ENCODE measurements at places on chromosomes 13 and 19.
A peak's percentile ranks its signal among the peaks of the same experiment; 100 is the strongest.

- peak; percentile 26 for DNase-seq
Observed at GRCh38 chr13:70960841-70961443, 852.7 kb upstream of the KLHL1 start.

DNA sequence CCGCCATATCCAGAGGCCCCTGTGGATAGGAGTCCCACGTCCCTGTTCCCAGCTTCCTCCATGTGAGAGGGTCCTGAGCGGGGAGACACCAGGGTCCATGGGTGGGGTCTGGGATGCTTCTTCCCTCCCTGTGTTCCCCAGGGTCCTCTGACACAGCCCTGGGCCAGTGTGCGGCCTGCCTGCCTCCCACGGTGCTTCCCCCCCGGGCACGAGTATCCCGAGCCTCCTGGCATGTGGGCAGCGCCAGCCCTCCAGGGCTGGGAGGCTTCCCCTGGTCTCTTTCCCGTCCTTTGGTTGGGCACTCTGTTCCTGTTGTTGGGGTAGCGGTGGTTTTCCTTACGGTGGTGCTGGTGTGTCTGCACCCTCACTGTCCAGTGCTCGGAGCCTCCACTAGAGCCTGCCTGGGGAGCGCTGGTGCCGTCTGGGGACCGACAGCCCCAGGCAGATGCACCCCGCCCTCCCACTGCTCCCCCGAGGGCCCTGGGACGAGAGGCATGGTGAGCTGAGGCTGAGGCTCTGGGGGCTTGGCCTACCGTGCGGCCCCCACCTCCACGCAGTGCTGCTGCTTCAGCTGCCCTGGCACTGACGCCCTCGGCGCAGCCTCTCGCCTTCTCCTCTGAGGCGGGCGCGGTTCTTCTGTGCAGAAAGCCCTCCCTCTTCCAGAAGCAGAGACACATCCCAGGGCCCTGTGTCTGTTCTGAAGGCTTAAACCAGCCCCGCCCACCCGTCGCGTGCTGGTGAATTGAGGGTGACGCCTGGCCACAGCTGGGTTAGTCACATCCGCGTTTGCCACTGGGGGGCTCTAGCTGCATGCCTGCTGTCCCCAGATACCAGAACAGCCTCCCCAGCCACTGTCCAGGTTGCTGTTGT is 27.9 kb downstream of the PLEKHJ1 start:
- no peak for DNase-seq

DNA sequence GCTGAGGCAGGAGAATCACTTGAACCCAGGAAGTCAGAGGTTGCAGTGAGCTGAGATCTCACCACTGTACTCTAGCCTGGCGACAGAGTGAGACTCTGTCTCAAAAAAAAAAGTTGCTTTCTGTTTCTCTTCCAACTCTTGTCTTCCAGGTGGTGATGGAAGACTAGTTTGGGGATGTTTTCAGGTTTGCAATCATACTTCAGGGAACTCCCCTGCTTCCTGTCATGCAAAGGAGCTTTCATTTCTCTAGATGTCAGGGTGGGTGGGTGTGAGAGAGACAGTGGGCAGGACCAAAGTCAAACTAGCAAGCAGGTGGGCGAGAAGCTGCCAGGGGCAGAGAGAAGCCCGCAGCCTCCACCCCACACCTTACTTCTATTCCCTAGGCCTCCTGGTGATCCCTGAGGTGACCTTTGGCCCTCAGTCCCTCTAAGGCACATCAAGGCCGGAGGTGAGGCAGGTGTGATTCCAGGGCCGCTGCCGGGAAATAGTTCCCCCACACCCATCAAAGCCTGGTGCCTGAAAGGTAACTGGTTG is 25.7 kb downstream of the CCNE1 start:
- DNase-seq, result no peak

GRCh38 chr19:38830039-38830733 is 1.4 kb downstream of the ECH1 start:
- DNase-seq, result no peak

- no peak for DNase-seq
Observed at GRCh38 chr13:95153647-95154412, 147.4 kb downstream of the ABCC4 start.

DNA sequence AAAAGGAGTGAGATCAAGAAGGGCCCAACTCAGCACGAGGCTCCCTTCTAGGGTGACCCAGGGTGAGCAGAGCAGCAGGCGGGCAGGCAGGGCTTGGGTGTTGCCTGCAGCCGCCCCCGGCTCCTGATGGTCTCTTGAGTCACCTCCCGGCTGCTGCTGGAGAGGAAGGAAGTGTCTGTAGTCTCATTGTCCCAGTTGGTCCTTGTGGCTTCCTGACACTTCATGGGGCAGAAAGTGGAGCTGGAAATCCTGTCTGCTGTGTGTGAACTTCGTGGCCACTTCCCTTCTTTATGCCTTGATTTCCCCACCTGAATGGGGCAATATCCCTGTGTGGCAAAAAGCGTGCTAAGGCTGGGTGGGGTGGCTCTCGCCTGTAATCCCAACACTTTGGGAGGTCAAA is 2.5 kb downstream of the MAP1S start:
- DNase-seq, result no peak

DNA sequence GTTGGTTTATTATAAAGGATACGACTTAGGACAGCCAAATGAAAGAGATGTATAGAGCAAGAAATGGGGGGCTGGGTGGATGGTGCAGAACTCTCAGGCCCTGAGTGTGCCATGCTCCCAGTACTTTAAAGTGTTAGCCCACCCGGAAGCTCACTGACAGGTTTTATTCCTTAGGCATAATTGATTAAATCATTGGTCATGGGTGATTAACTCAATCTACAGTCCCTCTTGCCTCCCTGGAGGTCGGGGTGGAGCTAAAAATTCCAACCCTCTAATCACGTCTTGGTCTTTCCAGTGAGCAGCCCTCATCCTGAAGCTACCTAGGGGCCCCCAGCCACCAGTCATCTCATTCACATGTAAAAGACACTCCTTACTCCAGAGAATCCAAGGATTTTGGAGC is 9.9 kb upstream of the LEUTX start:
- no peak for DNase-seq

DNA sequence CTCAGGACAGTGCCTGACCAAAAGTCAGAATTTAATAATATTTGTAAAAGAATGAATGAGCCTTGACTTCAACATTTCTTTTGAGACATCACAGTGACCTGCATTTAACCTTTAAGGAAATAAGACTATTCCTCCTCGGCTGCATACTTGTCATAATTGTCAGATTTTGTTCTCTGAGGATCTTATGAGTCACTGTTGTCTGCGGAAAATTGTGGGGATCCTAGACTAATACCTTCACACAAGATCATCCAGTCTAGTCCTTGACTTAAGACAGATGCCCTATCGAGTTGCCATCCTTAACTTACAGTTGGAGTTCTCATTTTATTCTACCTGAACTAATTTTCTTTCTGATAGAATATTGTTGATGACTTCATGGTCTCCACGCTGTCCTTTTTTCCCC is 198.4 kb downstream of the DLEU7 start:
- no peak for DNase-seq

- no peak for DNase-seq
Observed at GRCh38 chr13:67841071-67841470, 610.9 kb upstream of the PCDH9 start.

DNA sequence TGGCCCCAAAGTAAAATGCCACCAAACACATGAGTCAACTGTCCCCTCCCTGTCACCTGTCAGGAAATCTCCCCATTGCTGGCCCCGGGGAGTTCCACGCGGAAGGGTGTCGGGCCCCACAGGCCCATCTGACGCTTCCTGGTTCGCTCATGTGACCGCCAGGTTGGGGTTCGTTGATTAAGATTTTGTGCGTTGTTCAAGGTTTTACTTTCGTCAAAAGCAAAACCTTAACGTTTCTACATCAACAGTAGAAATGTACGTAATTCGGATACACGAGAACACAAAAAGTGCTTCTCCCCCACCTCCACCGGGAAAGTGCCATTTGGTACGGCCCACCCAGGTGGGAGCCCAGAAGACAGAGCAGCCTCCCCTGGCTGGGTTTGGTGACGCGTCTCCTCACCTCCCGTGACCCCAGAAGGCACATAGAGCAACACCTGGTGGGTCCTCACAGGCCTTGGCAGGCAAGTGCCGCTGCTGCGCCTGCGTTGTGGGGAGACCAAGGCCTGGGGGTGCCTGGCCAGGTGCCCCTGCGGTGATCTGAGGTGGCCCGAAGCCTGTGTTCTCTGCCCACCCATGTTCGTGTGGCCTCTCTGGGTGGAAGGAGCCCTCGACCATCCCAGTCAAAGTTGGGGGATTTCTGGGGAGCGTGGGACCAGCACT is 161.6 kb downstream of the KDM4B start:
- no peak for DNase-seq

- DNase-seq, result no peak
Observed at GRCh38 chr19:23481043-23481442, 85.8 kb upstream of the ZNF91 start.

DNA sequence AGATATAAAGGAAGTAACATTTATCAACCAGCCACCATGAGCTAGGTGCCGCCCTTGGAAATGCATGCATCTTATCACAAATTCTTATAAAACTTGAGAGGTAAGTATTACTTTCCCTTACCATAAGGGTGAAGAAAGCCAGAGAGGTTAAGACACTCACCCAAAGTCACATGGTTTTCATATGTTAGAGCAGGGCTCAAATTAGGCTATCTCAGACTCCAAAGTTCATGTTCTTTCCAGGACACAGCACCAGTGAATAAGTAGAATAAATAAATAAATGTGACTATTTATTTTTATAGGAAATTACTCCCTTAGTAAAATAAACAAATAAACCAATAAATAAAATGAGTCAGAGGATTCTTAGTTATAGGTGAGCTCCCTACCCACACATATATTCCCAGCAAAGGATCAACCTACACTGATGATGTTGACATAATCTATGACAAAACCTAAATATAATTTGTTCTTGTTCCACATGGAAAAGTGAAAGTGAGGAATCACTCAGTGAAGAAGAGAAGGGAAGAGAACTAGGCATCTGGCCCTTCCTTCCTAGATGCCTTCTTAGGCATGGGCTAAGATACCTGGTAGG is 27.2 kb downstream of the SPRY2 start:
- no peak for DNase-seq

DNA sequence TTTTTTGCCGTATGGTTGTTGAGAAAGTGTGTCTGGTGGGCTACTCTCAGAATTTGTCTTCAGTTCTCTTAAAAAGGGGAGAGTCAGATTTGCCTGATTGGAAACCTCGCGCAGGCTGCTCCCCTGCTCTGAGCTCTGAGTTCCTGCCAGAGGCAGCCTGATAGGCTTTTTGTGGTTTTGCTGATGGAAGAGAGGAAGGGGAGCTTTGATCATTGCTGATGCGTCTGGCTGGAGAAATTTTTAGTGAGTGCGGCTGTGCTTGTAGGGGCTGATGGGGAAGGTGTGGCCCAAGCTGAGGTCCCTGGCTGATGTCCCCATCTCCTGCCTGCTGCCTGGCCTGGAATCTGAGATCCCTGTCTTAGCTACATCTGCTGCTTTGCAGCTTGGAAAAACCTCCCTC is 2.8 kb downstream of the CHST8 start:
- no peak for DNase-seq

- DNase-seq, result no peak
Observed at GRCh38 chr19:10637894-10638293, 12.5 kb downstream of the SLC44A2 start.

DNA sequence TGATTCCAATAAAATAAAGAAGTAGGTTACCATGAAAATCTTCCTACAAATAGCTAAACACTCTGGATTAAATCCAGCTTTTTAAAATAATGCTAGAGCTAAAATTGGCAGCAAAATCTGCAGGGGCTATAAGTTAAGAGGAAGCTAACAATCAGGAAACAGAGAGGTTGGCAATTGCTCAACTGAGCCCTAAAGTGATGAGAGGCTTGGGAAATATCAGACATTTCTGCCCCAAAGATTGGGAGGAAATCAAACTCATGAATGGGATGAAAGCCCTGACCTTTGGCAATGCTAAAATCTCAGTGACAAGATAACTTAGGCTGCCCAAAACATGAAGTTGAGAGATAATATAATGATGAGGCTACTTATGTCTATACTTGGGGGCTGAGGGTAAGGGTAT is 1437.9 kb downstream of the EFNB2 start:
- no peak for DNase-seq

DNA sequence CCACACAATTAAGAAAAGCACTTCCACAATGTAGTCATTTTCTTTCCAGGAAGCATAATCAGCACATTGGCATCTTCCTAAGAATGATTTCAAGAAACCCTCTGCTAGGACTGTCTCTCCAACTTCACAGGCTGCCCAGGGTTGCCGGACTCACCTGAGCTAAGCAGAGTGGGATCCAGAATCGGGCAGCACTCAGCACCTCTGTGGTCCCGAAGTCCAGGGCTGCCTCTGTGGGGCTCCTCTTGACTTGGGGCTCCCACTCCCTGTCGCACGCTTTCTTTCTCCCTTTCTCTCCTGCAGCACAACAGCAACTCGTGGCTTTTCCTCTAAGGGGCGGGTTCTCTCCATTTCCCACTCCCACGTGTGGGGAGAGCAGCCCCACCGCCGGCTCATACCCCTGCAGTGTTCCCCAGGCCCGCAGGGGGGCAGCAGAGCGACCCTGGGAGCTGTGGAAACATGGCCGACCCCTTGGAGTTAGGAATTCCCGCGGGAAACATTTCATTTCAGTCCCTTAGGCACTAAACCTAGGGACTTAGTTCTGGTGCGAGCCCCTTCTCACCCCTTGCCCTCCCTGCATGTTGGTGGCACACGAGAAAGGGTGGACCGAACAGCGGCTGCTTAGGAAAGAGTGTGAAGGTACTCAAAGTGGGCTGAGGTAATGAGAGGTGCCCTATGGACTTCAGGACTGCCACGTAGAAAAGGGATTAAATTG is at the start of gene TMEM272:
Gene TMEM272 (minus strand): TSS at position 316 of the 712 bp plus-strand sequence. CDS start 6,647 bp downstream, outside the sequence.
- peak; percentile 21 for DNase-seq

DNA sequence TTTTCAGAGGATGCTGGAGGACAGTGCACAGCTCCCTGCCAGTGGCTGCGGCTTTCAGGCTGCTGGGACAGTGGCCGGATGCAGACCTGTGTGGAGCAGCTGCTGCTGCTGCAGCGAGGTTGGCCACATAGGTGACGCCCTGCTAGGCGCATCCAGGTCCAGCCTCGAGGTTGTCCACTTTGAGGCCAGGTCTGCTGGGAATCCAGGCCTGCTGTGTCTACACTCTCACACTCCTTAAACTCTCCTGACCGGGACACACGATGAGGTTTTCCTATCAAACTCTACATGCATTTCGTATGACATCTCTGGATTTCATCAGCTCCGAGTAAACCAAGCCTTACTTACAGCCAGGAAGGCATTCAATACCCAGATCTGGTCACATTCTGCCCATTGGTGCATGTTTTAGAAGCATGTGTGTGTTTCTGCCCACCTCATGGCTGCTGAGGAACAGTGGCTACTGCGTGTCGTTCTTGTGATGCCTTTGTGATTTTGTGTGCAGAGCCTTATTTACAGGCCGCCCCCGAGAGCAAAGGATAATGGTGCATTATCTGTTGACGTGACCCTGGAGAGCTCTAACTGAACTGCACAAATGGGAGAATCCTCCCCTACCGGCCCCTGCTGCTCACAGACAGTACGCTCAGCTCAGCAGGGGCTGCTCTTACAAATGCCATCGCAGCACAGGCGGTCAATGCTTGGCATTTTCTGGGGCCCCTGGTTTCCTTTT is 12.3 kb upstream of the MCF2L start:
- no peak for DNase-seq

All from right renal pelvis (tissue), 4 donors.